ENCODE measurements at places on chromosomes 3 and 15.
A peak's percentile ranks its signal among the peaks of the same experiment; 100 is the strongest.

DNA sequence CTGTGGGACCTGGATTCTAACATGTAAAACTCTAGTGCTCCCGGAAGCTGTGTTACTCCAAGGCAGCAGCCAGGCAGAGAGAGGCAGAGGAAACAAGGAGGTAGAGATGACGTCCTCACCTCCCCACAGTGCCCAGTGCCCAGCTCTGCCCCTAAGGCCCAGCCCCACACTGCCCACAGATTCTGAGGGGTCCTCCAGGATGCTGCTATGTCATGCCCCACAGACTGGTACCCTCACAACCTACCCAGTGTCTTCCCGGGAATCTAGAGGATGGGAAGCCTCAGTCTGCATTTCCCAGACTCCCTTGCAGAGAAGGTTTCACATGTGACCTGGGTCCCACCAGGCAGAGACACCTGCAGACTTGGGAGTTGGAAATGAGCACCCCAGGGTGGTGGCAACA is 75.9 kb upstream of the PCSK6 start:
- no peak for DNase-seq

- DNase-seq: no peak
Measured at GRCh38 chr3:70519913-70520659, 207.6 kb upstream of the MDFIC2 start.

DNA sequence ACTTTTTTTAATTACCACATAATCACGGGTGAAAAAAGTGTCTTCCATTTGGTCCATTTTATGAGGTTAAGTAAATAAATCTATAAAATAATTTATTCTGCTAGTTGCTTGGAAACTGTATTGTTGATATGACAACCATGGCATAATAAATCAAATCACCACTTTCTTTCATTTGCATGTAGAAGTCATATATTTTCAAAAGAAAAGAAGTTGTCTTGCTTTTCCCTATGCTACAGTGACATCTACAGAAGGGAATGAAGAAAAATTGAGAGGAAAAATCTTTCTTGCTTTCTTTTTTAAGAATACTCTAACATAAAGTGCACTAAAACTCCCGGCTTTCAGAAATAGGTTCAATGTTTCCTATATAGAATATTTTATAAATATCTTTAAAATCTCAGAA is 228.5 kb downstream of the ZBBX start:
- no peak for DNase-seq

DNA sequence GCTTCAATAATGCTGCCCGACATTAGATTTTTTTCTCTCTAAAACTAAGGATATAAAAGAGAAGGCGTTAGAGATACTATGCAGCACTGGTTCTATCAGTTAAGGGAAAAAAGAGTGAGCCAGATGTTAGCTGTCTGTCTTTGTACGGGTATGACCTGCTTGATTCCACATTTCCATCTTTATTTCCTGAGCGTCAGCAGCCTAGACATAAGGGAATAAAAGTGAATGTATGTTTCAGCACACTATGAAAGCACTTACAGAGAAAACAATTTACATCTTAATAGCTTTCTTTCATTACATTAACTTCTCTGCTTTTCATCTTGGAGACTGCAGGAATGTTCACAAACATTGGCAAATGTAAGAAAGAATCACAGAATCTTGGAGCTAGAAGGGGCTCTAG is 319.3 kb downstream of the CTNNB1 start:
- DNase-seq: no peak

- no peak for DNase-seq
Measured at GRCh38 chr15:41292521-41292920, 39.9 kb downstream of the OIP5 start.

DNA sequence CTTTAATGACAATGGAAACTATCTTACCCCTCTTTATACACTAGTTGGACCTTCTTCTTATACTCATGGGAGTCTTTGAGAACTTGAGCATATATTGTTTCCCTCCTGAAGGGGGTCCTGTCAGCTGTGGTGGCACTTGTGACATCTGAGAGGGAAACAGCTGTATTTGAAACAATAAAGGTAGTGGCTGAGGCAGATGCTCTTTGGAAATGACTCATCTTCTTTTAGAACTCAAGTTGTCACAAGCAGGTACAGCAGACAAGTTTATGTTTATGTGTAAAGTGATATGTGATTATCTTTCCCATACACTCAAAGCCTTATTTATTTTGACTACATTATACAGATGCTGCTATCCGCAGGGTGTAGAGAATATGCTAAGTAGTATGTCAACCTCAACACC is 220.0 kb upstream of the GRM7 start:
- DNase-seq: no peak

- DNase-seq: no peak
Measured at GRCh38 chr3:11554236-11554610, 89.5 kb downstream of the VGLL4 start.

- DNase-seq: no peak
Measured at GRCh38 chr3:134839990-134840389, 44.9 kb downstream of the EPHB1 start.

- DNase-seq: no peak
Measured at GRCh38 chr3:177746337-177746933, 549.2 kb upstream of the TBL1XR1 start.

GRCh38 chr3:37471425-37471824 is 297.0 kb upstream of the LRRFIP2 start:
- DNase-seq: no peak

GRCh38 chr3:30644615-30645014 is 38.2 kb downstream of the TGFBR2 start:
- peak; percentile 34 for DNase-seq

GRCh38 chr3:190734490-190734889 is 128.0 kb downstream of the GMNC start:
- DNase-seq: no peak

Data from erythroblast (primary cell).